Fibroblast of pulmonary artery (primary cell): ENCODE measurements at places on chromosomes 11 and 22.

DNA sequence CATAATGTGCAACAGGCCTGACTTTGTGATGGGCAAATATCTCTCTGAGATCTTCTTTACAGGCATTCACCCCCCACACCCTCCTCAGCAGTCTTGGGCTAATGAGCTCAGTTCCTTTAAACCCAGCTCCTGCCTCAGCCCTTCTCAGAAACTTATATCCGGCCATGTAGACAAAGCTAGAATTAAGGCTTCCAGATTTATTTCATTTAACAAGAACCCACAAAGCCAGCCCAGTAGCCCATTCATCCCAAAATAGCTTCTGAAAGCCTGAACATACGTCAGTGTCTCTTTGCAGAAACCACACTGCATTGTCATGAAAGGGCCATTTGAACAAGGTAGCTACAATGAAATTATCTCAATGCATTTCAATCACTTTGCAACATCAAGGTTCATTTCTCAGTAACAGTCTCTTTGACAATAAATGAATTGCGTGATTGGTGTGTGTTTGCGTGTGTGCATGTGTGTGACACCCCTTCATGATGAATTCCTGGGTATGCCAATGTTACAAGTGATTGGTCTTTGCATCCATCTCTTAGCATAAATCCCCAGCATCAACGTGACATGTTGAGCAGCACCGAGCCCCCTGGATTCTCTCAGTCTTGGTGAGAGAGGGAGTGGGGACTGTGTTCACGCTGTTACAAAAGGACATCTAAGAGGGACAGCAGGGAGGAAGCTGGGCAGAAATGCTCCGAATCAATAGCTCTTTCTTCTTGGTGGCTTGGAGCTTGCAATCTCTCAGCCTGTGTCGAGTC lies 299.6 kb downstream of the KIRREL3 start:
- DNase-seq, result no peak

GRCh38 chr11:134038897-134039470 lies 29.9 kb upstream of the JAM3 start:
- no peak for DNase-seq

- DNase-seq, result no peak
Measured at GRCh38 chr11:60951606-60951903, 421 bp downstream of the SLC15A3 start.

GRCh38 chr11:59418156-59418555 lies 8.1 kb downstream of the OR5A2 start:
- no peak for DNase-seq
